NCI-H2107 (cell line): ENCODE measurements at places on chromosomes 6 and 20.

DNA sequence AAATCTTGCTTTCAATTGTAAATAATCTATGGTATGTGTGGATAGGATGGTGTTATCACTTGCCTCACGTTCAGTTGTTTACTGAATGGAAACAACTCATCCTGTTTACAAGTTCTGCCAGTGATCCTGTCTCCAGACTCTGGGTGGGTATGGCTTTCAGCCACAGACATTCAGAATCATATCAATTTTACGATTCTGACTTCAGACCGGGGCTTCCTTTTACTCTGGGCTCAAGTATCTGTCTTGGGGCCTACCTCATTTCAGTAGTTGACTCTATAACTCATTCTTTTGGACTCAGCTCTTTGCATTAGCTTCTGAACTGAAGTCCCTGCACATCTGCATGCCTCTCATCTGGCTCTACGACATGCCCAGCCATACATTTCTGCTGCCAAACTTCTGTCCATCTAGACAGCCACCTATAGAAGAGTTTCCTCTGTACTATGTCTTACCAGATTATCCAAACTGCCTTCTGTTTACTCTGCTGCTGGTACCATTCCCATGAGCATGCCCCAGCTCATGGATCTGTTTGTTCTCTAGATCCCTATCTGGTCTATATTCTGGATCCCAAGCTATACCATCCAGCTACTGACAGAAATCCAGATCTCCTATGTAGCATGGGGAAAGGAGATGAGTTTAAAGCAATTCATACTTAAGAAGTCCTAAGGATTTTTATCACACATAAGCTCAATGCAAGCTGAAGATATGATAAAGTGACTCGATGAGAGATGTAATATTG, 34.3 kb downstream of the FYN start:
- no peak for DNase-seq

- no peak for DNase-seq
Observed at GRCh38 chr6:160462116-160462515, 113.9 kb downstream of the SLC22A3 start.

DNA sequence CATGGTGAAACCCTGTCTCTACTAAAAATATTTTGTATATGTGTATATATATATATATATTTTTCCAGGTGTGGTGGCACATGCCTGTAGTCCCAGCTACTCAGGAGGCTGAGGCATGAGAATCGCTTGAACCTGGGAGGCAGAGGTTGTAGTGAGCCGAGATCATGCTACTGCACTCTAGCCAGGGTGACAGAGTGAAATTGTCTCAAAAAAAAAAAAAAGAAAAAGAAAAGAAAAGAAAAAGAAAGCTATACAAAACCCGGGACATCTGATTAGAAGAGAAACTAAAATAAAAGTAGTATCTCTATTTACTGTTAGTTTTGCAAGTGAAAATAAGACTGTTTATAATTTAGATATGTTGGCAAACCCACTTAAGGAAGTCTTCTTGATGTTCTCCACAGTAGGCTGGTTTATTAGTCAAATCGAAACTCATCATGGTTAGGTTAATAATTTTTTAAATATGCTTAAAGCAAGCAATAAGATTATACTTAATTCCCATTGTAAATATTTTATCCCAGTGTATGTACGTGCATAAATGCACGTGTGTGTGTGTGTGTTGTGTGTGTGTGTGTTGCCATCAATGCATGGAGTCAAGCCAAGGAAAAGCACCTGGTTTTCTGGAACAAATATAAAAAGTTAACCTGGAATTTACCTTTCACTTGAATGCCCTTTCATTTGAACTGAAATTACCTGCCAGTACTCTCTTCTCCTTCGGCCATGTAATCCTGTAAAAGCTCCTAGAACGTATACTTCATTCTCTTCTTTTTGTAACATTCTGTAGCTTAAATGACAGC, 7.1 kb downstream of the VNN2 start:
- no peak for DNase-seq

- no peak for DNase-seq
Observed at GRCh38 chr6:118252474-118252873, 295.6 kb upstream of the PLN start.

GRCh38 chr6:146028851-146029572, at the start of gene GRM1:
TSS of gene GRM1 (plus strand) at chr6:146029062. CDS start at chr6:146029518, 456 bp downstream.
- no peak for DNase-seq

DNA sequence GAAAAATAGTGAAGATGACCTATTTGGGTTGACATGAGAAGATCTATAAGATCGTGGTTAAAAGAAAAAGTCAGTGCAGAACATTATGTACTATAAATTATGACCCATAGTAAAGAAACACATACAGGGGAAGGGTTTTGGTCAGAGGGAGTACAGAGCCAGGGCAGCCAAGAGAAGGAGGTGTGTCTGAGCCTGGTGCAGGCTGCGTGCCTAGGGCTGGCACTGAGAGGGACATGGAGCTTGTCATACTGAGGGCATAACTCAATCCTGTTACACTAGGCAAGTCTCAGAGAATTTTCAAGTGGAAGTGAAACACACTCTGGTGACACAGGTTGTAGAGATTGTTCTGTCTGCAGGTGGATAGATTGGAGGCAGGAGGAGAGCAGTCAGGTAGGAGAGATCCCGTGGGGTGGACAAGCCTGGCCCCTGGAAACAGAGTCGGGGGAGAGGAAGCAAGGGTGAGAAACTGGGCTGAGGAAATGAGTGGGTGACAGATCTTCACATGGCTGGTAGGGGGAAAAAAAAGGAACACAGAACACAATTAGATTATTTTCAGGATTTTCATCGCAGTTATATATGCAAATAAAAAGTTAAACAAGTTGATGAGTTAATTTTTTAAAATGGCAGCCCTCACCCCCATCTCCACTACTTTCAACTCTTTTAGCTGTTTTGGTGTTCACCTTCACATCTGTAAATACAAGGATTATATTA, 18.5 kb upstream of the RNF39 start:
- no peak for DNase-seq

DNA sequence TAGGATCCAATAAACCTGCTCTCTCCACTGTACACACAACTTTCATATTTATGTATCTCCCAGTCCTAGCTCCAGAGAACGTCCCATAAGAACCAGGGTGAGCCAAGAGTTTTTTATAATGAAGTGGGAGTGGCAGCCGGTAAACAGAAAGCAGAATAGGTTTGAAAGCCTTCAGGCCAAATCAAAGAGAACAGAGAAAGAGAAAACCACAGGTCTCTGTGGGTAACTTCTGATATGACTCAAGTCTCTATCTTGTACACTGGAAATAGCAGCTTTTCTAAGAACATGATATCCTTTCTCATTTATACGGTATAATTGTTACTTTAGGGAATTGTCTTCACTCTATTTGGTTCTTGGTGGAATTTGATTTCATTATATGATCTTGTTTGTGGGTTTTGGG, 273.6 kb downstream of the PACRG start:
- no peak for DNase-seq

DNA sequence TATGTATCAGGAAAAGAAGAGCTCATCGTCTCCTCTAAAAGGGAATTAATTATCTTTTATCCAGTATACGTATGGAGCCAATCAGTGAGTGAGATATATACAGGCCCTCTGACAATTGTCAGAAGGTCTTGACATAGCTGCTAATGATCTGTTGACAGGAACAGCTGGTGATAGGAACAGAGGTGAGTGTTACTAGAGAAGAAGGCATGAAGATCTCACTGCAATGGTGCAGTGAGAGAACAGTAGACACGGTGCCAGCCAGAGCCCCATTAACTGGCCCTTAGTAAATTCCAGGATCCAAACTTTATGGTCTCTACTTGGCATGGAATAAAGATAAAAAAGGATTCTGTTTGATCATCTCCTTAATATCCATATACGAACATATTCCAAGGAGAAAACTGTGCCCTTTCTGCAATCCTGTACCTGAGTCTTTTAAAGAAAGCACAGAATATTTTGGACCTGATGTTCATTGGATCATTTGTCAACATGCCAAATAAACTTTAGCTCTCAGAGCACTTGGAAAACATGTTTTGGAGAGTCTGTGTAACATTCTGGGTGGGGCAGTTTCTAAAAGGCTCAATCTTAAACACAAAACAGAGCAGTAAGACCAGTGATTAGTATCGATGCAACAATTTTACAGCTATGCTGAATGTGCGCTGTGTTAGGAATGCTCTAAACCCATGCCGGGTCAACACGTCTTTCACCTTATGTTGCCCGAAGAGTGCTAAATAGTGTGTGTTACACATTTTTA, 135.8 kb upstream of the CITED2 start:
- DNase-seq, result no peak

GRCh38 chr6:34680802-34681515, 15.6 kb downstream of the ILRUN start:
- no peak for DNase-seq

DNA sequence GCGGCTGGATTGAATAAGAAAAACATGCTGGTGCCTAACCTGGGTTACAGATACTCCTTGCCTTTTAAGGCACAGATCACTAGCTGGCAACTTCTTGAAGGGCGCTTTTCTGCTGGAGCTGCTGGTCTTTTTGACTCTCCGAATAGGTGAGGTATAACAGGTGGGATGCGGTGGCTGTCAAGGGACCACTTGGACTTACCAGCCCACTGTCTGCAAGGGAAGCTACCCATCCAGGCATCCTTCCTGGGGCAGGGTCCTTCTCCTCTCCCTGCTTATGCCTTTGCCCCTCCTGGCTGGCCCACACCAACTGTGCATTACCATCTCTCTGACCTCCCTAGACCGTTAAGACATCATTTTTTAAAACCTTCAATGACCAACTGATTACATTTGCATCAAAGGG, 57.4 kb downstream of the NPEPL1 start:
- DNase-seq, result no peak

GRCh38 chr6:44653761-44654218, 266.3 kb downstream of the CDC5L start:
- DNase-seq, result no peak

DNA sequence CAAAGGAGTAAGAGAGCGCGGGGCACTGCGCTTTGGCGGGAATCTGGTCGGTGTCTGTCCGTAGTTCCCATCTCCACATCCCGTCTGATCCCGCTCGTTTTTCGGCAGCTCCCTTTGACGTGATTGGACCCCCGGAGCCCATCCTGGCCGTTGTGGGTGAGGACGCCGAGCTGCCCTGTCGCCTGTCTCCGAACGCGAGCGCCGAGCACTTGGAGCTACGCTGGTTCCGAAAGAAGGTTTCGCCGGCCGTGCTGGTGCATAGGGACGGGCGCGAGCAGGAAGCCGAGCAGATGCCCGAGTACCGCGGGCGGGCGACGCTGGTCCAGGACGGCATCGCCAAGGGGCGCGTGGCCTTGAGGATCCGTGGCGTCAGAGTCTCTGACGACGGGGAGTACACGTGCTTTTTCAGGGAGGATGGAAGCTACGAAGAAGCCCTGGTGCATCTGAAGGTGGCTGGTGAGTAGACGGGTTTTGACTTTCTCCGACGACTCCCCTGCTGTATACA, 1.4 kb downstream of the BTN1A1 start:
- no peak for DNase-seq

DNA sequence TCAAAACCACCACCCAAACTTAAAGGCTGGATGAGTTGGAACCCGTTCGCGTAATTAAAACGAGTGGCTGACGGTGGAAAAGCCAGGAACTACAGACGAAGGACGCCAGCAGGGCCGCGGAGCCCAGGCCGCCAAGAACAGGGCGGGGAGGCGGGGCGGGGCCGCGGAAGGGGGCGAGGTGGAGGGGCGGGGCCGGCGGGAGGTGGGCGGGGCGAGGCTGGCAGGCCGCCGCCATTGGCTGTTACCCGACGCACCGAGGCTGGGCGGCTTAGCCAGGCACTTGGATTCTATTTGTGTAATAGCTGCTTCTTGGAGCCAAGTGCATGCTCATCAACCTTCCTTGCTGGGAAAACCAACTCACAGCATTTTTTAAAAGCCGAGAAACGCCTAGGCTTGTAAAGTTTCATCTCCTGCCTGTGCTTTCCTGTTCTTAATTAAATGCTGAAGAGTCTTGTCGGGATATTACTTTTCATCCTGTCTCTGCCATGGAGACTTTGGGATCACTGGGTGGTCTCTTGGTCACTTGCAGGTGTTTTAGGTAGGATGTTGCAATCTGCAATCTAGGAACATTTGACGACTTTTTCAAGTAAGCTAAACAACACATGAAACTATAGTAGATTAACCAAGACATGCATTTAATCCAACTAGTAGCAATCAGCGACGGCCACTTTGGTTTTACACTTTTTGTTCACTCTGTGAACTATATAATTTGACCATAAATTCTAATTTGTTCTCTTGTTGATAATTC, 245.0 kb downstream of the ARID1B start:
- peak; percentile 74 for DNase-seq

GRCh38 chr6:73790574-73790973, 94.6 kb downstream of the CD109 start:
- no peak for DNase-seq

- no peak for DNase-seq
Observed at GRCh38 chr6:100311707-100312251, 152.9 kb downstream of the SIM1 start.

- DNase-seq, result no peak
Observed at GRCh38 chr6:29764422-29765196, 41.4 kb downstream of the HLA-F start.

- DNase-seq, result peak; percentile 16
Observed at GRCh38 chr6:39892490-39893129, 41.7 kb downstream of the MOCS1 start.

- DNase-seq, result no peak
Observed at GRCh38 chr6:37840940-37841300, 21.4 kb downstream of the ZFAND3 start.

- DNase-seq, result no peak
Observed at GRCh38 chr6:101013612-101014195, 132.6 kb upstream of the ASCC3 start.

DNA sequence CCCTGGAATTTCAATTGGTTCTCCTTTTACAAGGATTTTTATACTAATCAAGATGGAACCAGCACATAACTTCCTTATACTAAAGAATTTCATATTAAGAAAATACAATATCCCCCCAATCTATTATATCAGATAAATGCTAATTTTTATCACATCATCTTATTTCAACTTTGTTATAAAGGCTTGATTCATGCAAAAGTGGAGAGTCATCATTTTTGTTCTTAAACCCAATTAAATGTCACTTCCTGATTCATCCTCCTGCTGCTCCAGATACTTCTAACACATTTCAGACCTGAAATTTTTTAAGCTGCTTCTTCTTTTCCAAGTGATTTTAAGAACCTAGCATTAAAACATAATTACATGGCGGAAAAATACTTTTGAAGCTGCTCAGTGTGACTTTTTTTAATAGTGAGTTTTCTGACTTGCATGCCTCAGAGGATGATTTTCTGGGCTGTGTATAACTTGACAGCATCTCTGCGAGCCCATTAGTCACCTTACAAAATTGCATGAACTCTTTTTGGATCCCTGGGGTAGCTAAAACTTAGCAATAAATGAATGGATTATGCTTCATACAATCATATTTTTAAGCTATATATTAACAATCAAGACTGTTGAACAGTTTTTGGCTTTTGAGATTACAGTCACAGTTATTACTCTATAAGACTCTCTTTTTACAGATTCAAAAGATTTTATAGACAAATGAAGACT, 134.1 kb downstream of the ELOVL4 start:
- DNase-seq, result no peak
